ENCODE measurements at places on chromosomes 12 and 14. TPM values are rescaled to one million over a fixed set of nuclear protein-coding genes. Genes with fewer than 3 reads are reported as not detected.

DNA sequence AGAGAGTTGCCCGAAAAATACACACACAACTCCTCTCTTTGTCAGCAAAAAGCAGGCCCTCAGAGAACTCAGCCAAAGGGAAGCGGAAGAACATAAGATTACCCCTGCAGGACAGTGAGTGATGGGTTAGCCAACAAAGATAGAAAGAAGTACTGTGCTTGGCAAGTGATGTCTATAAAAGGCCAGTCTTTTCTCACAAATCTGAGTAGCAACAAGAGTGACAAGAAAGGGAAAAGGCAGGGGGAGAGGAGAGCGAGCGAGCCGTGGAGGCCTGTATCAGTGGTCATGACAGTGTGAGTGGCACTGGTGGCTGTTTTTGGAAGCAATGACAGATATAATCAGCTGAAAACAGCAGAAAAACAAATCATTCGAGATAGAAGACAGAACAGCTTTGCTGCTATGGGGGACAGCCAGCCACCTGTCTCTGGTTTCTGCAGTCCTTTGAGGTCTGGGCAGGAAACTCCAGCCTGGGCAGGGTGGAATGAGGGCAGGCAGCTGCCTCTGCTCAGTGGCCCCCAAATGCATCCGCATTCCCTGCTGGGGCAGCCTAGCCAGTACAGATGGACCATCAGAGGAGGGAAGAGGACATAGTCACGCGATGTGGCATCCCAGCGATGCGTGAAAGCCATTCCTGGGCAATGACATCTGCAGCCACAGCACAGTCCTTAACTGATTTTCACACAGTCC is 74.7 kb downstream of the TRIM9 start:
- no peak for DNase-seq

DNA sequence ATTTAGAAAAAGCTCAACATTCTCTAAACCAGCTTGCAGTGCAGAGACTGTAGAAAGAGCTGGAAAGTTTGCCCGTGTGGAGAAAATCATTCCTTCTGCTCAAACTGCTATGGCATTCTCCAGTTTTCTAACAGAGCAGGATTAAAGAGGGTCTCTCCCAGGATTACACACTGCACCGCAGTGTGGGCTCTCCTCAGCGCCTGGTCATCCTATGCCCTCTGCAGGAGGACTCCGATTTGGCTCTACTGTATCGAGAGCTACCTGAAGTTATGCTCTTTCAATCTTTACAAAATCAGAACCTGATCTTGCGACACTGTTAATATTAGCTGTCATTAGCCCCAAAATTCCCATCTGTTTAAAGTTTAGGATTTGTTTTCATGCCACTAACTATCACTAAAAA is 33.0 kb downstream of the BHLHE41 start:
- DNase-seq, result no peak

- DNase-seq, result no peak
Measured at GRCh38 chr14:58082491-58083098, 69.4 kb downstream of the ARMH4 start.

- no peak for DNase-seq
Measured at GRCh38 chr14:77059276-77059915, 30.9 kb upstream of the IRF2BPL start.

DNA sequence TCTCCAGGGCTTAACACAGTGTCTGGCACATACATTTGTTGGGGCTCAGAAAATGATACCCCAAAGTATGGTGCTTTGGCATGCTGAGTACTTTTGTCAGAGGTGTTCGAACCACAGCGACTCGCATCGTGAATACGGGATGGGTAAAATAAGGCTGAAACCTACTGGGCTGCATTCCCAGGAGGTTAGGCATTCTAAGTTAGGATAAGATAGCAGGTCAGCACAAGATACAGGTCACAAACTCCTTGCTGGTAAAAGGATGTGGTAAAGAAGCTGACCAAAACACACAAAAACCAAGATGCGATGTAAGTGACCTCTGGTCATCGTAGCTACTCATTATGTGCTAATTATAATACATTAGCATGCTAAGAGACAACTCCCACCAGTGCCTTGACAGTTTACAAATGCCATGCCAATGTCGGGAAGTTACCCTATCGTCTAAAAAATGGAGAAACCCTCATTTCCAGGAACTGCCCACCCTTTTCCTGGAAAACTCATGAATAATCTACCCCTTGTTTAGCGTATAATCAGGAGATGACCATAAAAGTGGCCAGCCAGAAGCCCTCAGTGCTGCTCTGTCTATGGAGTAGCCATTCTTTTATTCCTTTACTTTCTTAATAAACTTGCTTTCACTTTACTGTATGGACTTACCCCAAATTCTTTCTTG is 3.3 kb upstream of the AEBP2 start:
- no peak for DNase-seq

- no peak for DNase-seq
Measured at GRCh38 chr12:82942991-82943401, 256.3 kb downstream of the TMTC2 start.

GRCh38 chr14:95104911-95105310 is 52.4 kb downstream of the DICER1 start:
- DNase-seq, result no peak

- no peak for DNase-seq
Measured at GRCh38 chr14:38662781-38663180, 406.9 kb upstream of the CLEC14A start.

DNA sequence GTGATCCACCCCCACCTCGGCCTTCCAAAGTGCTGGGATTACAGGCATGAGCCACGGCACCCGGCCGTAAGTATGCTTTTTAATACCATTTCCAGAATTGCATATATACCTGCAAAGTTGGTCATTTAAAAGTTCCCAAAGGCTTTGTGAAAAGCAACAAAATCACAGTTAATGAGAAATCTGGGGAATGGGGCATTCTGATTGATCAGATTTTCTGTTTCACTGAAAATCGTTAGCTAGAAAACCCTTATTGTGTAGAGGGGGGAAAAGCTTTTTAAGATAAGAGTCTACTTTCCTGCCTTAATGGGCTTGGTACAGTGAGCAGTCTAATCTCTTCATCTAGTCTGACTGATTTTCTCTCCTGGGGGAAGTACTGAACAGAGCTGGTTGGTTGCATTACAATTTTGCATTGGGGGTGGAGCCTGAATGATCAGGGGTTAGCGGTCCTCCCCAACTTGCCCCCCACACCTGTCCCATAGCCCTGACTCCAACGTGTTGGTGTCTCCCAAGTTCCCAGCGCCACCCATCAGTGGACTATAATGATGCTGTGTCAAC is 23.8 kb downstream of the IL31 start:
- no peak for DNase-seq

DNA sequence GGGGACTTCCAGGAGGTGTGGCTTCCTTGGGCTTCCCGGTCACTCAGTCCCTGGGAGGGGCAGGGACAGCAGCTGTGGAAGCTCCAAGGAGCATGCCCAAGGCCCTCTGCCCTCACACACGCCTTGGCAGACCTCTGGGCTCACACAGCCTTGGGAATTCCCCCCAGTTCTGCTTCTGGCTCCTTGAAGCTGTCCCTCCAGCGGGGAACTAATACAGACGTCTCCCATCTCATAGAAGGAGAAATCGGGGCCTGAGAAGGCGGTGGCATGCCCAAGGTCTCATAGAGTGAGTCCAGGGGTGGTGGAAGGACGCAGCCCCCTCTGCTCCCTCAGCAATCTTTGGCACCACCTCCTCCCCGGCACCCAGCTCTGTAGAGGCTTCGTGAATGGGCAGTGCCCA is 15.7 kb upstream of the TMEM119 start:
- no peak for DNase-seq

DNA sequence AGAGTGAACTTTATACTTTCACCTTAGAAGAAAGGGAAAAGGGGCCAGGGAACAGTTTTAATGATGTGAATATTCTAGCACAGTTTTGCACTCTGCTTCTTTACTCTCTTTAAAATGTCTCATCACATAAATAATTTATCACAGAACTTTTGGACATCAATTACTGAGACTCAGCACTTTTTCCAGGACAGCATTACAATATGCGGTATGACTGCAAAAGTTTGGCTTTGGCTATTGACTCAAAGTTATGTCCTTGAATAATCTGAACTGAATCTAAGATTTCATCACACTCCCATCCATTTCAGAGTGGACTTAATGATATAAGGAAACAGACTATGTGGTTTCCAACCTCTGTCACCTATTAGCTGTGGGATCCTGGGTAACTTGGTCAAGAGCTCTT is 11.7 kb downstream of the CCER1 start:
- no peak for DNase-seq

DNA sequence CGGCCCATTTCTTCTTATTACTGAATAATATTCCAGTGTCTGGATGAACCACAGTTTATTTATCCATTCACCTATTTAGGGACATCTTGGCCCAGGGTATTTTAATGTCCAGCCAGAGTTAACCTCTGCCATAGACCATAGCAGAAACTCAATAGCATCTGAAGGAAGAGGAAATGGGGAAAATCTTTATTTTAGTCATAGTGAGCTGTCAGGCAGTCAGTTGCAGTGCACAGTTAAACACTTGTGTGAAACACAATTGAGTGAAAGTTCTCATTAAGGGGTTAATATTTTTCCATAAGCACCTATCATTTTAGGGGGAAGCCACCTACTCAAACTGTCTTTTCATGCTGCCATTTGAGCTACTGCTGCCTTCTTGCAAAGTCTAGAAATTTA is 197.3 kb upstream of the PPFIA2 start:
- DNase-seq, result no peak

DNA sequence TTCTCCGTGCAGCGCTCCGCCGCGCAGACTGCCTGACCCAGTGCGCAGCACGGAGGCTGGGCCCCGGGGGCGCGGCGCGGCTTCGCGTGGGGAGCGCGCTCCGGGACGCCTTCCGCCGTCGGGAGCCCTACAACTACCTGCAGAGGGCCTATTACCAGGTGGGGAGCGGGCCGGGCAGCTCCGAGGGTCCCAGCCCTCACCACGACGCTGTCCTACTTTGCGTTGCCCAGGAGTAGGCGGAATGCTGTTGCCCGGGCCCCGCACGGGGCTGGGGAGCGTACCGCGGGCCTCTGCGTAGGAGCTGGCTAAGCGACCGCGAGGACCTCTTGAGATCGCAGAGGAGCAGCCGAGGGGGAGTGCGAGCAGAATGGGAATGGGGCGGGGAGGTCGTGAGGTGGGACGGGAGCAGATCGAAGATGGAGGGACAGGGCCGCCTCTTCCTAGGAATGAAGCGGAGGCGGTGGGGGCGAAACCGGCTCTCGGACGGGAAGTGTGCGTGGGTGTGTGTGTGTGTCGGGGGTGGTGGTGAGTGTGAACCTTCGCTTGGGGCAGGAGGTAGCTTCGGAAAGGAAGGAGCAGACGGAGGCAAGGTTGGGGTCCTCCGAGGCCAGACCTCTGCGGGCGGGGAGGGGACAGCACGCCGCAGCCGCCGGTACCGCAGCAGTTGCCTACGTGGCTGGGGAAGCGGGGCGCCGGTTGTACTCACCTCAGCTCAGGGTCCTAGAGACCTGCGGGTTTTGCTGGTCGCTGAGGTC is 751 bp downstream of the P3H3 start:
- DNase-seq, result no peak

The ANO2 gene
- 6.7 TPM for total RNA-seq

The ZFHX2 gene
- 0.49 TPM for total RNA-seq

The ADGRD1 gene
- 21.3 TPM for total RNA-seq

The KLRB1 gene
- total RNA-seq, result 1.6 TPM

The ANKRD33 gene
- total RNA-seq, result not detected

The BAZ1A gene
- total RNA-seq, result 51.6 TPM
